ENCODE measurements at places on chromosomes 5 and 9.

GRCh38 chr5:78549043-78549442, 99.5 kb downstream of the LHFPL2 start:
- DNase-seq = no peak

DNA sequence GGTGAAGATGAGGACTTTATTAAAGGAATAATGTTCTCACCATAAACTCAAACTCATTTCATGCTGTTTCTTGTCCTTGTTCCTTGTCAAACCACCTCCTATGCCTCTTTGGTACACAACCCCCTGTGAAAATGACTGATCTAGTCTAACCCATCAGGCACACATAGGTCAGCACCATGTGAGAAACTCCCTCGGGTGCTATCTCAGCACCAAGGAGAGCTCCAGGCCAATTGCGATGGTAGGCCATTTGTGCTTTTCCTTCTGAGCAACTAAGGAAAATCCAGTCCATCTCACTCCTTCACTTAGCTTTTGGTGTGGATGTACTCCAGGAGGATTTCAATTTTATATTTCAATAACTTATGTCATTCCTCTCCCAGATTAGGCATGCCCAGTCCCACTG, 199.8 kb downstream of the ZNF608 start:
- DNase-seq = no peak

DNA sequence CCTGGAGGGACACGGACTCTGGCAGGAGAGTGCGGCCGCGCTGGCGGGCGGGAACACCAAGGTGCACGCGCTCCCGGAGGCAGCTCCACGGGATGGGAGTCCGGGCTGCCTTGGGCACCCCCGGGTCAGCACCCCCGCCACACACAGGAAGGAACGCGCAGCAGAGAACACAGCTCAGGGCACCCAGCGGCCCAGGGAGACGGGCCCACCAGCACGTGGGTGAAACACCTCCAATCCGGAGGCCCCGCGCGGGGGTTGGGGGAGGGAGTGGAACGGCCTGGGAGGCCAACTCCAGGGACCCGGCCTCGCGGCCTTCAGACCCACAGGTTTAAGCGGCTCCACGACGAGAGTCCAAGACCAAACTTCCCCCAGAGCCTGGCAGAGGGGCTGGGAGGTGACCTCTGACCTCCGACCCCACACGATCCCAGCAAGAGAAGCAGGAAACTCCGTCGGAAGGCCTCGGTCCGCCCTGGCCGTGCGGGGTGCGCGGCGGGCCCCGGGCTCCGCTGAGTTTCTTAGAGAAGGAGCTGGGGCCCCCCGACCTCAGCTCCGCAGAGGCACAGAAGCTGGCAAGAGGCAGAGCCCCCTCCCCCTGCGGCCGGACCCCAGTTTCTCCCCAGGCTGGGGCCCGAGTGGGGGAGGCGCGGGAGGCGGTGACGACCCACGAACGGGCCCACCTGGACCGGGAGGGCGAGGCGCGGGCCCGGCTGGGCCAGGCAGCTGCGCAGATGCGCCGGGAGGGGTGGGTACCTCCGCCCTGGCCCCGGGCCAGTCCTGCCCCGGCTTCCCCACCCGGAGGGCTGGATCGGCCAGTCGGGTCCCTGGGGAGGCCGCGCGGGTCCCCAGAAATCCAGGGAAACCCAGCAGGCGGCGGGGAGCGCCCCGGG, 851 bp downstream of the NACC2 start:
- DNase-seq = no peak

- DNase-seq = no peak
These were observed 3.4 kb downstream of the VCAN start for GRCh38 chr5:83474991-83475390.

GRCh38 chr5:99176186-99176585, 247.4 kb upstream of the CHD1 start:
- DNase-seq = no peak

- no peak for DNase-seq
These were observed 37.7 kb upstream of the VCAN start for GRCh38 chr5:83433891-83434290.

GRCh38 chr5:147085409-147085808, 149.4 kb upstream of the STK32A start:
- no peak for DNase-seq

- DNase-seq = no peak
These were observed 175.6 kb downstream of the SPATA31D1 start for GRCh38 chr9:82164159-82164558.

- DNase-seq = no peak
These were observed 307.2 kb downstream of the NSG2 start for GRCh38 chr5:174352681-174353080.

DNA sequence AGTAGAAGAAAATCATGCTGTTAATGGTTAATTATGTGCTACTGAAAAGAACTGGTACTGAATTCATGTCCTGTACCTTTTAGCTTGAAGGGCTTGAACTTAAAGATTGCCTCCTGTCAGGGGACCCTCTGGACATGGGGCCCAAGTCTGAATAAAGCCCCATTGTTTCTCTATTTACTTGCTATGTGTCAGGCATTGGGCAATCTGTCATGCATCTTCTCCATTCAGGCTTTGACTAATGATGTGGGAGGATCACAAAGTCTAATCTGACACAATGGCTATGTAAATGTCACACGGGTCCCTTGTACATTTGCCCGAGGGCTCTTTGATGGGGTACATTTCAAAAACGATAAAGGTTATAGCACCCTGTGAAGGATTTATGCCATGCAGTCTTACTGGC, 64.0 kb upstream of the TUSC1 start:
- no peak for DNase-seq

- peak; percentile 63 for DNase-seq
These were observed 2.4 kb downstream of the CCL28 start for GRCh38 chr5:43409809-43410271.

DNA sequence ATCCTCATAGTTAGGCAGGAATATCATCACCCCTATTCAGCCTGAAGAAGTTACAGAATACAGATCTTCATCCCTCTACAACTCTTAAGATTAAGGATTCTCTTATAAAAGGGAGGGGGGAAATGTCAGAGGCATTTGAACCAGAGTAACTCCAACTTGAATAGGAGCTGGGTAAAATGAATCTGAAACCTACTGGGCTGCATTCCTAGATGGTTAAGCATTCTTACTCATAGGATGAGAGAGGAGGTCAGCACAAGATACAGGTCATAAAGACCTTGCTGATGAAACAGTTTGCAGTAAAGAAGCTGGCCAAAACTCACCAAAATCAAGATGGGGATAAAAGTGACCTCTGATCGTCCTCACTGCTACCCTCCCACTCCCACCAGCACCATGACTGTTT, 14.4 kb downstream of the FREM1 start:
- DNase-seq = no peak

- no peak for DNase-seq
These were observed 384.2 kb upstream of the RPS23 start for GRCh38 chr5:82662340-82662739.

GRCh38 chr9:3947859-3948438, 351.9 kb downstream of the GLIS3 start:
- DNase-seq = no peak

DNA sequence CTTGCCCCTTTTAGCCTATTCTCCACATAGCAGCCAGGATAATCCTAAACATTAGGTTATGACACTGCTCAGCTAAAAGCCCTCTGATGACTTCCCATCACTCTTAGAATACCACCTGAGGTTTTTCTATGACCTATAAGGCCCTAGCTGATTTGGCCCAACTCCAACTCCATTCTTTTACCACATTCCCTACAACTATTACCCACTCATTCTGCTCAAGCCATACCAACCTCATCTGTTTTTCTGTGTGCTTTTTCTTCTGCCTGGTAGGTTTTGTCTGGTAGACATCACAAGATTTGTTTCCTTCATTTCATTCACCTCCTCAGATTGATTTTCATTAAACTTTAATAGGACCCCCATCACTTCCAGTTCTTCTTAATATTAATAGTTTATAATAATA, 12.5 kb upstream of the FCHO2 start:
- DNase-seq = no peak

- DNase-seq = no peak
These were observed 19.3 kb upstream of the CAMSAP1 start for GRCh38 chr9:135926402-135927194.

GRCh38 chr9:3419893-3420292, 105.9 kb downstream of the RFX3 start:
- no peak for DNase-seq

- DNase-seq = no peak
These were observed 1.4 kb downstream of the TJP2 start for GRCh38 chr9:69175486-69175885.
